ENCODE measurements at places on chromosomes 7 and 10. TPM values are rescaled to one million over a fixed set of nuclear protein-coding genes. Genes with fewer than 3 reads are reported as not detected.

Gene ACTL6B
- 0.14 TPM for total RNA-seq

Gene RSPH10B
- total RNA-seq, result 0.92 TPM

Gene AKR1C4
- 9.1 TPM for total RNA-seq

Gene CYP3A7
- total RNA-seq, result 92.6 TPM

Gene HIPK2
- total RNA-seq, result 49.0 TPM

Gene H2AZ2
- total RNA-seq, result 157 TPM

Gene FAM24B
- total RNA-seq, result 4.9 TPM

Gene IMMP2L
- total RNA-seq, result 19.7 TPM

Gene IRF5
- 18.8 TPM for total RNA-seq

Measured in mucosa of gallbladder (tissue), 1 donor.